Activated T-cell treated with anti-CD3 and anti-CD28 coated beads for 1 hour (primary cell): ENCODE measurements at places on chromosomes 1 and 21.

DNA sequence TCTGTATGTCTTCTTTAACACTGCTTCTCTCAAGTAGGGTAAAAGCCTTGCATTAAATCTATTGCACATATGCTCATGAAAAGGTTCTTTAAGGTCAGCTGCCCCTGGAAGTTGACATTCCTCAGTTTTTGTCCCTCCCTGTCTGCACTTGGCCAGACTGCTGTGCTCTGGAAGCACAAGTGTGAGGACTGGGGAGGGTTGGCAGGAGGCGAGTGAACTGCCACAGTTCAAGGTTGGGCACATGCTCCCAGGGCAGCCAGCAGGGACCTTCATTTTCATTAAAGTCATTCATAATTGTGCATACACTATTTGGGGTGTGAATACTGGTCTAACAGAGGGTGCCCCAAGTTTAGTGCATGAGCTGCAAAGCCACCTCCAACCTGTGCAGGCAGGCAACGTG lies 10.9 kb upstream of the THEM5 start:
- DNase-seq = no peak

- DNase-seq = no peak
Observed at GRCh38 chr1:97796711-97797110, 124.1 kb downstream of the DPYD start.

- DNase-seq = no peak
Observed at GRCh38 chr1:240293706-240294105, 202.0 kb downstream of the FMN2 start.

DNA sequence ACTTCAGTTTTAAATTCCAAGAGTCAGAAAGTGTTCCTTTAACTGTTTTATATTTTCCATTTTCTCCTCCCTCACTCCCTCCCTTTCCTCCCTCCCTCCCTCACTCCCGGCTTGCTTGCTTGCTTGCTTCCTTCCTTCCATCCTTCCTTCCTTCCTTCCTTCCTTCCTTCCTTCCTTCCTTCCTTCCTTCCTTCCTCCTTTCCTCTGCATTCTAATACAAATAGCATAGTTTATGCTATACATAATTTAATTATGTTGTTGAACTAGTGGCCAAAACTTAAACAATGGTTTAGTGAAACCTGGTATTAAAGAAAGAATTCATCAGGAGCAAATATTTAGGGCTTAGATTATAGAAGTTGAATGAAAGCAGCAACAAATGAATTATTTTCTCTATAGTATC lies 188.5 kb upstream of the OLFM3 start:
- no peak for DNase-seq

DNA sequence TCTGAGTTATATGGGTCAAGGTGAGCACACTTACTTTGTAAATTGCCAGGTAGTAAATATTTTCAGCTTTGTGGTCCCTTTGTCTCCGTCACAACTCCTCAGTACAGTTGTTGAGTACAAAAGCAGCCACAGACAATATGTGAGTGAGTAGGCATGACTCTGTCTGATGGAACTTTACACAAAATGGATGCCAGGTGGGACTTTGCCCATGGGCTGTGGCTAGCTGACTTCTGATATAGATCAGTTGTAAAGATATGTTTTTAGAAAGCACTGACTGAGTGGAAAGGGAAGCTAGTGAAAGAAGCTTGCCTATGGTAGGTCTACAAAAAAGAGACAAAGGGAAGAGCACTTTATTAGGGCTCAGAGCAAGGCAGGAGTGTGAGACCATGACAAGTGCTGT lies 23.1 kb upstream of the IGSF5 start:
- DNase-seq = no peak

GRCh38 chr1:115753830-115754229 lies 14.7 kb downstream of the CASQ2 start:
- no peak for DNase-seq

DNA sequence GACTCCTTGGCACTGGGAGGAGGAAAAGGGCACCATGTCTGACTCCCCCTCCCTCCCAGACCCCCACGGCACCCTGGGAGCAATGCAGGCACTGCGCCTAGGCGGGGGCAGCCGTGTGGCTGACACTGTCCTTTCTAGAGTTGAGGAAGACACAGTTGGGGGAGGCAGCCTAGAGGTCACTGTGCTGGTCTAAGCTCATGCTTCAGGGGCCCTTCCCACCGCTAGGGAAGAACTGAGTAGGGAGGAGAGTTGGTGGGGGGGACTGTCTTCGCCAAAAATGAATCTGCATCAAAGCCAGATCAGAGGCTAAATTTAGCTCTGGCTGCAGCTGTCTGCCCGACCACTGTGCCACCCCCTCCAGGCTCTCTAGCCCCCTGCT lies 3.4 kb downstream of the SEMA6C start:
- no peak for DNase-seq

DNA sequence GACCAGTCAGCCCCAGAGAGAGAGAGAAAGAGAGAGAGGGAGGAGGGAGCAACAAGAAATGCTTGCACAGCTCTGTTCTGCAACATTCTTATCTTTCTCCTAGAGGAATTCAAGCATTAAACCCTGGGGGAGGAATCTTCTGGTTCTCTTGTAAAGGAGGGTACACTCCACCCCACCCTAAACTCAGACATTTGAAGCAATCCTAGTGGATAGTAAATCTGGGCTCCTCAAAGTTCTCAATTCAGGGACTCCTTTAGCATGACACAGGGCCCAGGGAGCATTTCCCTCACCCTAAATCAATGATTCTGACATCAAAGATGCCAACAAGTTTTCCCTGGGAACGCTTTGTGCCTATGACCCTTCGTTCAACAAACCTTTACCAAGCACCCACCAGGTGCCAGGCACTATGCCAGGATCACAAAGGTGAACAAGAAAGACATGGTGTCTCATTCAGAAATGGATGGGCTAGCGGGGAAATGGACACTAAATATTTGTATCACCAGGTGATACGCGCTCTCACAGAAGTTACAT lies 11.9 kb upstream of the CAPN2 start:
- DNase-seq = no peak

GRCh38 chr1:49225464-49225863 lies 448.8 kb upstream of the BEND5 start:
- DNase-seq = no peak
